ENCODE measurements at places on chromosomes 2 and 18. TPM values are rescaled to one million over a fixed set of nuclear protein-coding genes. Genes with fewer than 3 reads are reported as not detected.

DNA sequence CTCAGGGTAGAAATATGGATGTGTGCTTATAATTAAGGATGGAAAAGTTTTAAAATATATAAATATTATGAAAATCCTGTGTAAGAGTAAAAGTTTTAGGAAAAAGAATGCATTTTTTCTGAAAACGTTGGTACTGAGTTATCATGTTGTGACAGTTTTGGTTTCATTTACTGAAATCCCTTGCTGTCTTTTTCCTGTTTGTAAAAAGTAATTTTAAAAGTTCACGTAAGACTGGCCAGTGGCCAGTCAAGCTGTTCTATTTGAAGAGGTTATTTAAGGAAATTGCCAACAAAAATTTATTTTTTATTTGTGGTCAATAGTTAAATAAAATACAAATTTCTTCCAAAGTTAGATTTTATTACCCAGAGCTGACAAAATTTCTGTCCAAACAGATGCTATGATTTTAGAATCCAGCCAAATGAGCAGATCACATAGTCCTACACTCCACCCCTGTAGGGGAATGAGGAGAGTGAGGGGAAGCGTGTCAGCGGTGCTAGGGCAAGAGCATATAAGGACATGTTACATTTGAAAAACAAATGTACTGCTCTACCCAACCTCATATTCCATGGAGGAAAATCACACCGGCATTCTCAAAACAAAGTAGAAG is 297.8 kb upstream of the TFPI start:
- DNase-seq, result no peak
- no peaks in the 10 kb centered on the region for H3K4me1 ChIP-seq
- H3K27ac ChIP-seq, result no peak overlapping the region
- no peak overlapping the region for H3K4me3 ChIP-seq
- no peaks in the 10 kb centered on the region for H3K36me3 ChIP-seq

- H3K36me3 ChIP-seq, result no peaks in the 10 kb centered on the region
- no peak overlapping the region for H3K27ac ChIP-seq
- peaks cover 10% of the 10 kb centered on the region for H3K4me1 ChIP-seq
- H3K27me3 ChIP-seq, result no peaks in the 10 kb centered on the region
- DNase-seq, result no peak
- no peak overlapping the region for H3K4me3 ChIP-seq
Measured at GRCh38 chr2:73913414-73914054, 13.1 kb upstream of the DGUOK start.

Gene ZNF892
- 4.8 TPM for total RNA-seq

DNA sequence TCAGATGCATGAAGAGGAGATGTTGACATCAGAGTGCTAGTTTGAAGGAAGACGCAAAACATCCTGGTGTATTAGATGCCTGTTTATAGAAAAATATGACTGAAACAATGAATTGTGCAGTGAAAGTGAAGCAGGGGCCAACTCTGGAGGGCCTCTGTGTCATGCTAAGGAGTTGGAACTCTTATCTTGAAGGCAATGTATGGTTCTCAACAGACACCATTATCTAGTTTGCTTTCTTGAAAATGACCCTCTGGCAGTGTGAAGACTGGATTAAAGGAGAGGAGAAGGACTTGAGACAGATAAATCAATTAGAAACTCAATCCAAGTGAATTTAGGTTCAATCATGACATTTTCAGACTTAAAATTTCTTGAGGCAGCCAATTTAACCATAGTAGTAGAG is 63.1 kb downstream of the ITGA4 start:
- peak overlapping the region; percentile 8 for H3K27ac ChIP-seq
- H3K4me3 ChIP-seq, result no peak overlapping the region
- H3K36me3 ChIP-seq, result peaks cover 24% of the 10 kb centered on the region
- H3K27me3 ChIP-seq, result no peaks in the 10 kb centered on the region
- peaks cover 24% of the 10 kb centered on the region for H3K4me1 ChIP-seq

DNA sequence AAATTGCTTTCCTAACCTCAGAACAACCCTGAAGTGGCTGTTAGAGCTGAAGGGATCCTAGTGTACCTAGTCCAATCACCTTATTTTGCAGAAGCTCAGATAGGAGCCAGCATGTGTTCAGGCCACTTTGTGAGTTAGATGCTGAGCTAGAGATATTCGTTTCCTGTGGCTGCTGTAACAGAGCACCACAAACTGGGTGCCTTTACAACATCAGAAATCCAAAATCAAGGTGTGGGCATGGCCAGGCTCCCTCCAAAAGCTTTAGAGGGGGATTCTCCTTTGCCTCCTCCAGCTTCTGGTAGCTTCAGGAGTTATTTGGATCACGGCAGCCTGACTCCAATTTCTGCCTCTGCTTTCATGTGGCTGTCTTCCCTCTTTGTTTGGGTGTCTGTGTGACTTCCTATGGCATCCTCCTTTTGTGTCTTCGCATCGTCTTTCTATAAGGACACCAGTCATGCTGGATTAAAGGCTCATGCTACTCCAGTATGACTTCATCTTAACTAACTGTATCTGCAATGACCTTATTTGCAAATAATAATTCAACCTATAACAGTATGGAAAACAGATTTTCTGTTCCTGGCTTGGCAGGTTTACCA is 86.3 kb upstream of the TGFA start:
- no peaks in the 10 kb centered on the region for H3K36me3 ChIP-seq
- no peak overlapping the region for H3K27ac ChIP-seq
- peaks cover 9% of the 10 kb centered on the region for H3K27me3 ChIP-seq
- no peak for DNase-seq
- no peak overlapping the region for H3K4me3 ChIP-seq

GRCh38 chr2:65429786-65430602 is 2.4 kb downstream of the SPRED2 start:
- H3K4me3 ChIP-seq, result peak overlapping the region; percentile 95
- H3K27me3 ChIP-seq, result peaks cover 42% of the 10 kb centered on the region

DNA sequence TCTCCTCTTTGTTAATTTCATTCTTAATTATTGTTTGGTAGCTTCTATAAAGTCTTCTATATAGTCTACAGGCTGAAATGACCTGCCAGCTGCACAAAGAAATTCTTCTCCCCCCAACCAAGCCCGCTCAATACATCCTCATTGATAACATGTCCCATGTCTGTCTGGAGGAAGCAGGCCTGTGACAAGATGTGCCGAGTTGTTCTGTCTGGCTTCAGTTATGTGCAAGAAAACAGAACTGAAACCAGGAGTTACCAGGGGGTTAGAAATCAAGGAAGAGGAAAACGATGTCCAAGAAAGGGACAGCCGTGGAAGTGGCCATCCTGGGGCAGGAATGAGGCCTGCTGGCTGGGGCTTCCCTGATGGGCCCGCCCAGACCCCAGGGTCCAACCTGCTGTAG is 57.6 kb downstream of the MTCL1 start:
- no peak overlapping the region for H3K27ac ChIP-seq
- DNase-seq, result no peak
- no peaks in the 10 kb centered on the region for H3K4me1 ChIP-seq
- no peaks in the 10 kb centered on the region for H3K36me3 ChIP-seq
- H3K4me3 ChIP-seq, result no peak overlapping the region

Gene CNTNAP5
- not detected for total RNA-seq

- no peak overlapping the region for H3K4me3 ChIP-seq
- no peaks in the 10 kb centered on the region for H3K36me3 ChIP-seq
Measured at GRCh38 chr18:25798046-25798445, 292.4 kb downstream of the SS18 start.

- H3K4me3 ChIP-seq, result no peak overlapping the region
- H3K4me1 ChIP-seq, result no peaks in the 10 kb centered on the region
- DNase-seq, result no peak
- no peaks in the 10 kb centered on the region for H3K27me3 ChIP-seq
Measured at GRCh38 chr2:81894451-81894990, 1590.0 kb upstream of the LRRTM1 start.

Gene NPPC
- total RNA-seq, result 0.89 TPM

Gene LOXHD1
- 0.39 TPM for total RNA-seq

DNA sequence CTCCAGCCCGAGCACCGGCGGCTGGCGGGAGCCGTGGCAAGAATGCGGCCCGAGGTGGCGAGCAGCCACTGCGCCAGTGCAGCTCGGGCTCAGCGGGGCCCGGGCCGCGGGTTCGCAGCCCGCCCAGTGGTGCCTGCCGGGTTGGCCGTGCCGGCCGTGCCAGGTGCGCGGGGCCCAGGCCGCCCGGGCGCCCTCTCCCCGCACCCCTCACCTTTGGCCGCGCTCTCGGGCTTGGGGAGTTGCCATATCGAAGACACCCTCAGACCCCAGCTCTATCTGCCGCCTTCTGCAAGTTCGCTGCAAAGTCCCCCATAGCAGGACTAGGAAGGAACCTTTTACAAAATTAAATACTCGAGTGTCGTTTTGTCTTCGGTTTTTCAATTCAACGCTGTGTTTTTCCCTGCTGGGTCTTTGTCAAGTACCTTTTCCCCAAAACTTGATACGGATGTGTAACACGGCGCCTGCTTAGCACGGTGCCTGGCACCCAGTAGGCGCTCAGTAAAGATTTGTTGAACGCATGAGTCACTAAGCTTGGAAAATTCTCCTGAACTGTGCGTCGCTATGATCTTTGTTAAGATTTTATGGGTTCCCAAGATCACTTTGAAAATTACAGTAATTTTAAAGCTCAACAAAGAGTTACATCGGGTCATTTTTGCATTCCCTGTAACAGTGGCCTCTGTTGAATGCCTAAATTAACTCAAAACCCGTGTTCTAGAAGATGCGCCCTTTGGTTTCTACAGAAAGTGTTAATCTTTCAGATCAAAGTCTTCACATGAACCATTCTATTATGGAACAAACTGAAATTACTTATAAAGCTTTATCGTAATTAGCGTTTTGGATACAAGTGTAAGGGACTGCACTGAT is 750 bp downstream of the STRADB start:
- H3K27ac ChIP-seq, result peak overlapping the region; percentile 83
- peaks cover 7% of the 10 kb centered on the region for H3K36me3 ChIP-seq
- DNase-seq, result no peak
- peaks cover 33% of the 10 kb centered on the region for H3K4me1 ChIP-seq
- H3K4me3 ChIP-seq, result peak overlapping the region; percentile 88
- H3K27me3 ChIP-seq, result no peaks in the 10 kb centered on the region

- no peaks in the 10 kb centered on the region for H3K4me1 ChIP-seq
- H3K27ac ChIP-seq, result no peak overlapping the region
- no peaks in the 10 kb centered on the region for H3K36me3 ChIP-seq
- no peak for DNase-seq
- H3K27me3 ChIP-seq, result peaks cover 2% of the 10 kb centered on the region
Measured at GRCh38 chr2:2913601-2914120, 464.0 kb downstream of the EIPR1 start.

Gene GALNT3
- total RNA-seq, result 4.7 TPM

Gene FAHD2A
- 38.2 TPM for total RNA-seq
